ENCODE measurements at places on chromosomes 16 and 17. TPM values are rescaled to one million over a fixed set of nuclear protein-coding genes. Genes with fewer than 3 reads are reported as not detected.

GRCh38 chr16:66273053-66273452 lies 93.4 kb upstream of the CDH5 start:
- peaks cover 14% of the 10 kb centered on the region for H3K27me3 ChIP-seq
- peaks cover 4% of the 10 kb centered on the region for H3K4me1 ChIP-seq
- no peak for DNase-seq
- H3K4me3 ChIP-seq, result no peak overlapping the region
- no peaks in the 10 kb centered on the region for H3K36me3 ChIP-seq

DNA sequence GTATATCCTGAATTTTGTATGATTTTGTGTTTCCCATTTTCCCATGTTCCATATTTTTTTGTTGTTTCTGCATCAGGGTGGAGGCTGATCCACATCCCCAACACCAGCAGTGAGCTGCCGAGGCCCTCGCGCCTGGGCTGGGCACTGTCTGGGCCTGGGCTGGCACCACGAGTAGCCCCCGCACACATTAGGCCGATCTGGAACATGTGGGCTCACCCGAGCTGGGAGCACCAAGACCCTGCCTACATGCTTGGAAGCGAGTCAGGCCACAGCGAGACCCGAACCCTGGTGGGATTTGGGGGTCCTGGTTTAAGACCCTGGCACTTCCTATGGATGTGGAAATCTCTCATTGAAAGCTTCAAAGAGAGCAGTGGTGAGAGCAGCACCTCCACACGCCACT lies 8.5 kb downstream of the KCTD5 start:
- H3K36me3 ChIP-seq, result no peaks in the 10 kb centered on the region
- DNase-seq, result no peak
- peaks cover 13% of the 10 kb centered on the region for H3K4me1 ChIP-seq

DNA sequence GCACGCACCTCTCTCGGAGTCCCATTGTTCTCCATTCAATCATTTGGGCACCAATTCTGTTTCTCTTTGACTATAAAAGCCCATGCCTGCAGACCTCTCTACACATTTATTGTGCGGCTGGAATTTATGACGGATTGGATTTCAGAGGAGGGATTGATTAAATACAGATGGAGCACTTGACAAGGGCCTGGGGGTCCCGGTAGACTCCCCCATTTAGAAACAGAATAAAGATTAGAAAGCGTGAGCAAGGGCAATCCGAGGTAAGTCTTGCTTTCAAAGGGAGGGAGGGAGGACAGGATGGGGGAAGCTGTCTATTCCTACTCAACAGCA lies 15.1 kb upstream of the PITPNM3 start:
- peaks cover 14% of the 10 kb centered on the region for H3K4me1 ChIP-seq
- peaks cover 4% of the 10 kb centered on the region for H3K36me3 ChIP-seq
- DNase-seq, result no peak
- H3K27me3 ChIP-seq, result no peaks in the 10 kb centered on the region
- H3K4me3 ChIP-seq, result no peak overlapping the region

GRCh38 chr16:1773703-1774447 lies 941 bp upstream of the MRPS34 start:
- H3K36me3 ChIP-seq, result peaks cover 4% of the 10 kb centered on the region
- DNase-seq, result no peak
- H3K27ac ChIP-seq, result peak overlapping the region; percentile 65
- peaks cover 4% of the 10 kb centered on the region for H3K4me1 ChIP-seq
- H3K4me3 ChIP-seq, result peak overlapping the region; percentile 99
- H3K27me3 ChIP-seq, result no peaks in the 10 kb centered on the region

- H3K36me3 ChIP-seq, result peaks cover 26% of the 10 kb centered on the region
- no peak overlapping the region for H3K4me3 ChIP-seq
- H3K4me1 ChIP-seq, result peaks cover 9% of the 10 kb centered on the region
- H3K27me3 ChIP-seq, result no peaks in the 10 kb centered on the region
- H3K27ac ChIP-seq, result no peak overlapping the region
Measured at GRCh38 chr16:68197250-68197649, 38.7 kb downstream of the ESRP2 start.

- peaks cover 55% of the 10 kb centered on the region for H3K27me3 ChIP-seq
- H3K4me3 ChIP-seq, result no peak overlapping the region
- H3K27ac ChIP-seq, result no peak overlapping the region
- no peaks in the 10 kb centered on the region for H3K36me3 ChIP-seq
- DNase-seq, result no peak
Measured at GRCh38 chr16:75264457-75264998, 13.1 kb upstream of the BCAR1 start.

GRCh38 chr16:62060089-62060488 lies 23.9 kb upstream of the CDH8 start:
- no peaks in the 10 kb centered on the region for H3K36me3 ChIP-seq
- H3K27me3 ChIP-seq, result no peaks in the 10 kb centered on the region
- no peak for DNase-seq
- no peak overlapping the region for H3K27ac ChIP-seq
- no peaks in the 10 kb centered on the region for H3K4me1 ChIP-seq

GRCh38 chr17:75516255-75516618 lies at the start of gene TSEN54:
Gene TSEN54 (plus strand): TSS chr17:75516528. CDS start chr17:75516561, 33 bp downstream.
- H3K27ac ChIP-seq, result peak within 1 kb of the TSS; percentile 91
- DNase-seq, result peak; percentile 99
- peak within 1 kb of the TSS; percentile 75 for H3K4me3 ChIP-seq

DNA sequence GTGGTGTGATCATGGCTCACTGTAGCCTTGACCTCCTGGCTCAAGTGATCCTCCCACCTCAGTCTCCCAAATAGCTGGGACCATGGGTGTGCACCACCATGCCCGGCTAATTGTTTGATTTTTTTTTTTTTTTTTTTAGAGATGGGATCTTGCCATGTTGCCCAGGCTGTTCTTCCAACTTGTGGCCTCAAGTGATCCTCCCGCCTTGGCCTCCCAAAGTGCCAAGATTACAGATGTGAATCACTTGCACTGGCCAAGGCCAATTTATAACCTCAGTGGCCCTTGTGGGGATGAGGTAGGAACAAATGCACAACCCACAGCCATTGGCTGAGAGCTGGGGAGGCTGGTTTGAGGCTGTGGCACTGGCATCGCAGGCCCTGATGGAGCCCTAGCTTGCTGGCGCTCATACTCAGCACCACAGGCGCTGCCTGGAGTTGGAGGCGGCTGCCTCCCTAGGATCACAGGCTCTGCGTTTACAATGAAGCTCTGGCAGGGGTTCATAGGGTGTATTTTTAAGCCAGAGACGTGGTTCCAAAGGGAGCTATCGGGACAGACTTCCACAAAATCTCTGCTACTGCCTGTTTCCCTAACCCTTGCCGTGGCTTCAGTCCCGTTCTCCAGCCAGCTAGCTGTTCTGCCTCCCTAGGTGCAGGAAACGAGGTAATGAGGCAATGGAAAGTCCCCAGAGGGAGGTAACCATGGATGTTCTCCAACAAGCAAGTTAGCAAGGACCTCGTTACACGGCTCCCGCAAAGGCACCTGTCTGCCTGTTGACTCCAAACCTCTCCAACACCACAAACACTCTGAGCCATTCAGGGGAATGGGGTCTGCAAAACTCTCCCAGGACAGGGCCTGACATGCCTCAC lies 2.9 kb downstream of the ABCA3 start:
- no peak overlapping the region for H3K4me3 ChIP-seq
- no peaks in the 10 kb centered on the region for H3K36me3 ChIP-seq
- no peak overlapping the region for H3K27ac ChIP-seq
- H3K4me1 ChIP-seq, result peaks cover 21% of the 10 kb centered on the region

DNA sequence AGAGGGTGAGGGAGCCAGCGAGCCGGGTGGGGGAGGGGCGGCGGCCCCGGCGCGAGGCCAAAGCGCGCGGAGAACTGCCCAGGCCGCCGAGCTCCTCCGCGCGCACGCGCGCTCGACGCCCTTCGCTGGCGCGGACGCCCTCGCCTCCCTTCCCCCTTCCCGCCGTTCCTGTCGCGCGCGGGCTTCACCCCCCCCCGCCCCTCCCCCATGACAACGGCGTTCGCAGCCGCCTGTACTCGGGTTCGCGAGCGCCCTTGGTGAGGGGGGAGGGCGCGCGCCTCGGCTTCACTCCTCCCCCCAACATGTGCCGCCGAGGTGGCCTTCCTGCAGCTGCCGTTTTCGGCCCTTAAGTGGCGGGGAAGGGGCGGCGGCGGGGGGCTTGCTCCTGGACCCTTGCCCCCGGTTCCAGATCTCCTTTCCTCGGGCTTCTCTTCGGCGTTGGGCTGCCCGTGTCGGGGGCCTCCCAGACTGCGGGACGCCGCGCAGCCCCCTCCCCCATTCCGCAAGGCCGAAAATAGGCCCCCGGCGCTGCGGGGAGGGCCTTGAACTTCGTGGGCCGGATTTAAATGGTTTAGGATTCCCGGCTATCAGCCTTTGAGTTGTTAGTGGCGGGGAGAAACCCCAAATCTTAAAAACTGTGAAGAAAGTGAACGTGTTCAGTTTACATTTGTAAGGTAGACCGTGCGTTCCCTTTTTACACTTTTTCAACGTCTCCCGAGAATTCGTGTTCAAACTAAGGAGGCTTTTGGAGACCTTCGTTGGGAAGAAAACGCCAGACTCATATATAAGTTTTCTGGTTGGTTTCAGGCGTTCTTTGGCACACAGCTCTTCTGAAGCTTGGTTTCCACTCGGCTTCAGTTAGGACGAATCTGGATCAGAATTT lies 653 bp downstream of the SRRM2 start:
- H3K27me3 ChIP-seq, result no peaks in the 10 kb centered on the region
- peaks cover 37% of the 10 kb centered on the region for H3K36me3 ChIP-seq
- H3K27ac ChIP-seq, result peak overlapping the region; percentile 97
- H3K4me1 ChIP-seq, result peaks cover 62% of the 10 kb centered on the region
- DNase-seq, result no peak

GRCh38 chr17:40675905-40676304 lies 10.9 kb upstream of the KRT222 start:
- peaks cover 42% of the 10 kb centered on the region for H3K27me3 ChIP-seq
- H3K36me3 ChIP-seq, result no peaks in the 10 kb centered on the region
- no peak overlapping the region for H3K4me3 ChIP-seq
- DNase-seq, result no peak
- peaks cover 8% of the 10 kb centered on the region for H3K4me1 ChIP-seq
- H3K27ac ChIP-seq, result no peak overlapping the region

DNA sequence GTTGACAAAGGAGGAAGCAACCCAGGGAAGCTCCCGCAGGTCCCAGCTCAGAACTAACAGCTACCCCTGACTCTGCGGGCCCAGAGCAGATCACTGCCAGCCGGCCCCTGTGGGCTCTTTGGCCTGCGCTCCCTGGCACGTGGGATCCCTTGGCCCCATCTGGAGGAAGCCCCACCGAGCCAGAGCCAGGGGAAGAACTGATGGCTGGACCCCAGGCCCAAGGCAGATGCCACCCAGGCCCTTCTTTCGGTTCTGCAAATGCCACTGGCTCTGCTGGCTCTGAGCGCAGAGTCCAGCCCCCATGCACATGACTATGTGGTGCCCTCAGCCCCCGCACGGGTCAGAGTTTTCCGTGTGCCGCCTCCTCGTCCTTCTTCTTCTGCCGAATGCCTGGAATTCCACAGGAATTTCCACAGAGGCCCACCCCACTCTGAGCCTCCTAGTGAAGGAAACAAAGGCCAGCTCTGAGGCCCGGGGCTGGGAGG lies 35.8 kb upstream of the SNN start:
- H3K4me1 ChIP-seq, result peaks cover 18% of the 10 kb centered on the region
- no peak overlapping the region for H3K27ac ChIP-seq
- H3K36me3 ChIP-seq, result no peaks in the 10 kb centered on the region
- peaks cover 16% of the 10 kb centered on the region for H3K27me3 ChIP-seq
- no peak overlapping the region for H3K4me3 ChIP-seq

- DNase-seq, result no peak
- H3K27me3 ChIP-seq, result peaks cover 4% of the 10 kb centered on the region
- no peak overlapping the region for H3K27ac ChIP-seq
- H3K4me1 ChIP-seq, result no peaks in the 10 kb centered on the region
- H3K4me3 ChIP-seq, result no peak overlapping the region
Measured at GRCh38 chr16:84220851-84221250, 19.0 kb downstream of the KCNG4 start.

GRCh38 chr16:4081521-4082021 lies 34.7 kb downstream of the ADCY9 start:
- no peak for DNase-seq
- peak overlapping the region; percentile 76 for H3K4me3 ChIP-seq
- H3K4me1 ChIP-seq, result peaks cover 41% of the 10 kb centered on the region
- peak overlapping the region; percentile 68 for H3K27ac ChIP-seq
- H3K27me3 ChIP-seq, result no peaks in the 10 kb centered on the region

DNA sequence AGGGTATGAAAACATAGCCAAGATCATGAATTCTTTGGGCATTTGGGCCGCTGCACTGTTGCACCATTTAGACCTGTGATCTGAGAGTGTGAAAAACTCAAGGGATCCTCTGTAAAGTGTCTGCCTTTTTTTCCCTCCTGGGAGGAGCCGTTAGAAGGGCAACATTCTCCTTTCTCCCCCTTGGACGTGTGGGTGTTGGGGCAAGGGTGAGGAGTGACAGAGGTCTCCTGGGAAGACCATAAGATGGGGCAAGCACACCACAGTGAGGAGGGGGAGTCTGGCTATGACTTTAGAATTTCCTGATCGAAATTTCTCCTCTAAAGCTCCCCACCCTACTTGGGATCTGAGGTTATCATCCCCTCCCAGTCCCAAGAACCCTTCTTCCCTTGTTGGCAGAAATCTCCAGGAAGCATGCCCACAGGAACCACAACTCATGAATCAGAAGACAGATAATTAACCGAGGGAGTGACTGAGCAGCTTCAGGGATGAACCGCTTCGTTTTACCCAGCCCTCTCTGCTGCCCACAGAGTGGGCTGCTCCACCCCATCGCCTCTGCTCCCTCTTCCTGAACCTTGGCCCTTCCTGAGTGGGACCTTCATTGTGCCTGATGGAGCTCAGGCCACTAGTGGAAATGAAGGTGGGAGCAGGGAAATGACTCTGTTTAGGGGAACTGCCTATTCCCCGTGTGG lies 4.2 kb downstream of the ITGB3 start:
- no peaks in the 10 kb centered on the region for H3K36me3 ChIP-seq
- no peak for DNase-seq
- no peak overlapping the region for H3K4me3 ChIP-seq
- H3K4me1 ChIP-seq, result peaks cover 25% of the 10 kb centered on the region

- peak overlapping the region; percentile 96 for H3K4me3 ChIP-seq
- peaks cover 13% of the 10 kb centered on the region for H3K36me3 ChIP-seq
- H3K4me1 ChIP-seq, result peaks cover 24% of the 10 kb centered on the region
- no peaks in the 10 kb centered on the region for H3K27me3 ChIP-seq
- DNase-seq, result no peak
- peak overlapping the region; percentile 96 for H3K27ac ChIP-seq
Measured at GRCh38 chr16:3579776-3580175, 2.6 kb upstream of the NLRC3 start.

GRCh38 chr17:61532826-61533225 lies 58.2 kb downstream of the NACA2 start:
- DNase-seq, result no peak
- no peaks in the 10 kb centered on the region for H3K36me3 ChIP-seq
- H3K4me3 ChIP-seq, result no peak overlapping the region
- no peak overlapping the region for H3K27ac ChIP-seq
- no peaks in the 10 kb centered on the region for H3K4me1 ChIP-seq

- peaks cover 13% of the 10 kb centered on the region for H3K4me1 ChIP-seq
- DNase-seq, result no peak
- H3K36me3 ChIP-seq, result no peaks in the 10 kb centered on the region
- peaks cover 30% of the 10 kb centered on the region for H3K27me3 ChIP-seq
Measured at GRCh38 chr17:8322061-8322460, 12.0 kb downstream of the ARHGEF15 start.

- no peak overlapping the region for H3K4me3 ChIP-seq
- no peaks in the 10 kb centered on the region for H3K4me1 ChIP-seq
- no peak for DNase-seq
- H3K27me3 ChIP-seq, result no peaks in the 10 kb centered on the region
Measured at GRCh38 chr17:18967916-18968315, 16.0 kb downstream of the SLC5A10 start.

Gene SPEM3
- total RNA-seq, result not detected

Gene KCNJ12
- total RNA-seq, result not detected

Gene CMTM2
- total RNA-seq, result 1.3 TPM

Gene KRT32
- not detected for total RNA-seq

Gene ZNF598
- total RNA-seq, result 77.1 TPM

Gene CTRB2
- not detected for total RNA-seq

Gene ENPP7
- not detected for total RNA-seq

Gene MMP15
- 0.61 TPM for total RNA-seq

Gene NETO2
- 1.7 TPM for total RNA-seq

Gene TP53I13
- 155 TPM for total RNA-seq

Gene DNAAF8
- total RNA-seq, result 0.23 TPM

Gene CA4
- not detected for total RNA-seq

All from activated naive CD8-positive, alpha-beta T cell treated with anti-CD3 and anti-CD28 coated beads, Interleukin-2, amount 10 ng/mL, durations not matched to agents 7 days and 5 days (primary cell).